RPMI8226 (cell line): ENCODE measurements at places on chromosomes 2 and 18.

- no peak for DNase-seq
These were observed 2.4 kb upstream of the MSGN1 start for GRCh38 chr2:17813742-17814473.

- DNase-seq = no peak
These were observed 177.4 kb downstream of the ASXL3 start for GRCh38 chr18:33755391-33755790.

DNA sequence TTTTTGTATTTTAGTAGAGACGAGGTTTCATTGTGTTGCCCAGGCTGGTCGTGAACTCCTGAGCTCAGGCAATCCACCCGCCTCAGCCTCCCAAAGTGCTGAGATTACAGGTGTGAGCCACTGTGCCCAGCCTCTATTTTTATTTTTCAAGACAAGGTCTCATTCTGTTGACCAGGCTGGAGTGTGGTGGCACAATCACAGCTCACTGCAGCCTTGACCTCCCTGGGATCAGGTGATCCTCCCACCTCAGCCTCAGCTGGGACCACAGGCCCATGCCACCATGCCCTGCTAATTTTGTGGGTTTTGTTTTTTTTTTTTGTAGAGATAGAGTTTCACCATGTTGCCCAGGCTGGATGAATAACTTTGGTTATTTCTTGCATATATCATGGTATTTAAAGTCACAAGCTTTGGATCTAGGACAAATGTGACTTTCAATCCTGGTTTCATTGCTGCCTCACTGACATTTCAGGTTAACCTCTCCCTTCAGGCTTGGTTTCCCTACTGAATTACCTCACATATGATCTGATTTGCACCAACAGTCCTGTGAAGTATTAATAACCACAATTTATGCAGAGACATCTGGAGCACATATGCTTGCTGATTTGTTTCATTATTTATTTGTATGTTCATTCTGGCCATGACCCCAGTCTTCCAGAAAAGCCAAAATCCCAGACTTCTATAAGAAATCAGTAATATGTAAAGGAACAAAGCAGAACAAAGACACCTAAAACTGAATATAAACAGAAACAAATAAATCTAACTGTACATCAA, 17.5 kb upstream of the RAB31 start:
- DNase-seq = no peak

GRCh38 chr2:66460031-66460430, 25.1 kb downstream of the MEIS1 start:
- DNase-seq = no peak

DNA sequence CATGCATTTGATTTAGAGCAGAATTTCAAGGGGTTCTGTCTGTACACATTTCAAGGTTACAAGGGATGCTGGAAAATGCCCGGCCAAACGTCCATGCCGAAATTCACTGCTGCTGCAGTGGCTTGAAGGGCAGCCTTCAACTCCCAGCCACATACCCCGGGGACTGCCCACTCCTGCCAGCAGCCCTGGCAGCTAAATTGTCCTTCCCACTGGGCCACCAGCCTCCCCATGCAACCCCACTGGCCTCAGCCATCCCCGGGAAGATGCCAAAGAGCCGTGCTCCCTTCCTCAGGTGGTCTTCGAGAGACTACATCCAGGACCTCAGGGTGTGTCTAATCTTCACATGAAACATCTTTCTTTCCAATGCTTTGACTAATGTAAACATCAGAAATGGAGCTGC, 478.7 kb upstream of the MYT1L start:
- no peak for DNase-seq

DNA sequence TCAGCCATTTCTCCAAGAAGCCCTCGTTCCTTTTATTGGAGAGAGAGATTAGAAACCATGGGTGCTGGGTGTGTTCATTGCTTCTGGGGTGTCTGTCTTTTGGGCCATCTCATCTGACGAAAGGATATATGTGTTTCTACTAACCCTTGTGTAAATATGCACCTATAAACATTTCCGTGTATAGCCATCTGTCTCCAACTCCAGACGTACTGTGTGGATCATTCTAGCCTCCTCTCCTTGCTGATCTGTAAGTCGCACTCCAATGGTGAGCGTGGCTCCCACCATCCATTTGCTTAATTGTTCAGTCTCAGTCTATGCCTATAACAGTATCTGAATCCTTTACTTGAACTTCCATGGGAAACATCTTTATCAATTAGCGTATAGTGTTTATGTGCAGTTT, 1.8 kb downstream of the RBFA start:
- no peak for DNase-seq

DNA sequence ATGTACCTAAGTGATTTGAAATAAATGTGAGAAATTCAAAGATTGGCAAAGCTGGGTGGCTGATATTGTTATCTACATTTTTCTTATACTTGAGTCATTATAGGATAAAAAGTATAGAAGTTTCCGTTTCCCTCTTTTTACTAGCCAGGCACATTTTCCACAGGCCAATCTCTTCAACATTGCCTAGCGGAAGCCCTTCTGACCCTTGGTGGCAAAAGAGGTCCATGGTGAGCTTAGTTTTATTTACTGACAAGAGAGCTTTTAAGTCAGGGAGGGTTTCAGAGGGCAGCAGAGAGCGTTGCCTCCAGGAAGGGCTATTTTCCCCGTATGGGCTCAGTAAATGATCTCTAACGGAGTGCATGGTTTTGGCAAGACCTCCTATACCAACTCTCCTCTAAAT, 15.1 kb upstream of the RHOB start:
- no peak for DNase-seq

GRCh38 chr2:165105926-165106325, 97.9 kb downstream of the SCN3A start:
- DNase-seq = no peak

- DNase-seq = no peak
These were observed 16.0 kb upstream of the RGPD4 start for GRCh38 chr2:107810734-107811133.

- DNase-seq = no peak
These were observed 134.5 kb upstream of the RMP24 start for GRCh38 chr18:35837922-35838496.

DNA sequence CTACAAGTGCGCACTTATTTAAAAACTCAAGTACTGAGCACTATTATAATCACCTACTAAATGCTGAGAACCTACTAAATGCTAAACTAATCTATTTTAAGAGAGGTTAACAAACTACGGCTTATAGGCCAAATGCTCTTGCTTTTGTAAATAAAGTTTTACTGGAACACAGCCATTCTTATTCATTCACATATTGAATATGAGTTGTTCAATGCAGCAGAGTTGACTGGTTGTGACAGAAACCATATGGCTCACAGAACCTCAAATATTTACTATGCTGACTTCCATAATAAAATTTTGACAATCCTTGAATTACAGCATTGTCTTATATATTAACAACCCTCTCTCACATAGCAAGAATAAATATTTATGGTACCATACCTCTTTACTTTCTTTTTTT, 103.2 kb downstream of the ZNF521 start:
- DNase-seq = no peak

GRCh38 chr2:178846458-178846802, 39.2 kb upstream of the TTN start:
- DNase-seq = no peak

DNA sequence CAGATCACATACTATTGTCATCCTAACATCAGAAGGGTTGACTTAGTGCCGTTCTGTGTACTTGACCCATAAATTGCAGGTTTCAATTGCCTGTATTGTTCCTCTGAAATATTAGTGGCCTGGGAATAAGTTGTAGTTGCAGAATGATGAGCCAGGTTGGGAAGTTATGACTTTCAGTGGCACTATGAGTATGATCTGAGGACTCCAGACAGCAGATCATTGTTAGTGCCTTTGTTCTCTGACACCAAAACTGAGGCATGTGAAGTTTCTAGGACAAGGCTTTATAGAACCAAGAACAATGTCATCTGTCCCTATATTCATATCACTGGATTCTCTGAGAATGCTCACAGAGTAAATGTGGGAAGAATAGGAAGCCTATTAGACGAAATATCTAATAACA, 403.7 kb downstream of the STK39 start:
- DNase-seq = no peak

DNA sequence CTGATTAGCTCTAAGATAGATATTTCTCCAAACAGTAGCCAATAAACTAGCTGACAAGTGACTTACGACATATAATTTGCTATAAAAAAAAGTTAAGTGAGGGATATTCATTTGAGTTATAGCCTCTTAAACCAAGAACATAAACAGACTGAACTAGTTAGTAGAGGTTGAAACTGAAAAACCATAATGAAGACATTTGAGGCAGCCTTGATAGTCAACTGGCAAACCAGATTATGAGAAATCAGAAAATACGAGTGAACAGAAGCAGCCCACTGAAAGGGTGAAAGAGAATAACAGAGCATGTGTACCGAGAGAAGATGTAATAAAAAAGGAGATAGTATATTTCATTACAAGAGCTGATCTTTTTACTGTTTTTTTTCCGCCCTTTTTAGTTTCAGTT, 698.1 kb upstream of the SETBP1 start:
- no peak for DNase-seq

DNA sequence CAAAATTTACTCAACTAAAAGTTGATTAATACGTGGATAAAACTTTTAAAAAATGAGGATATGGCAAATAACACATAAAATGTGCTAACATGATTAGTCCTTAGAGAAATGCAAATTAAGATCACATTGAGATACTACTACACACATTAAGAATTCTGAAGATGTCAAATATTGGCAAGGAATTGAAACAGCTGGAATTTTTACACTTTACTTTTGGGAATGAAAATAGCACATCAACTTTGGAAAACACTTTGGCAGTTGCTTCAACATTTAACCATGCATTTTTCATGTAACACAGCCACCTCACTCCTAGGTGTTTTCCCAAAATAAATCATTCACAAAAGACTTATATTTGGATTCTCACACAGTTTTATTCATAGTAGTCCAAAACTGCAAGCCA, 687.9 kb upstream of the SETBP1 start:
- no peak for DNase-seq

DNA sequence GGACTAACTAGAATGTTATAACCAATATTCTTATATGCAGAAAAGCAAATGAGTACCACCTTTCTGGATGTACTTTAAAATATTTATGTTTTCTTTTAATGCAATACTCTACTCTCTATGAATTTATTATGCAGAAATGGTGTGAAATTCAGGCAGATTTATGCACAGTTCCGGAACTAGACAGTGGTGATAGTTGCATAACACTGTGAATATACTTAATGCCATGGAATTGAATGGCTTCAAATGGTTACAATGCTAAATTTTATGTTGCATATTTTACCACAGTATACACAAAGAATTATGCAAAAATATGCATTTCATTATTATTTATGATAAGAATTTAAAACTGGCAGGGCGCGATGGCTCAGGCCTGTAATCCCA, 287.8 kb upstream of the FN1 start:
- no peak for DNase-seq
